Stimulated activated CD8-positive, alpha-beta memory T cell treated with anti-CD3 and anti-CD28 coated beads, Interleukin-4, amount 100 ng/mL, for 1 hour (primary cell): ENCODE measurements at places on chromosomes 13 and 19.

DNA sequence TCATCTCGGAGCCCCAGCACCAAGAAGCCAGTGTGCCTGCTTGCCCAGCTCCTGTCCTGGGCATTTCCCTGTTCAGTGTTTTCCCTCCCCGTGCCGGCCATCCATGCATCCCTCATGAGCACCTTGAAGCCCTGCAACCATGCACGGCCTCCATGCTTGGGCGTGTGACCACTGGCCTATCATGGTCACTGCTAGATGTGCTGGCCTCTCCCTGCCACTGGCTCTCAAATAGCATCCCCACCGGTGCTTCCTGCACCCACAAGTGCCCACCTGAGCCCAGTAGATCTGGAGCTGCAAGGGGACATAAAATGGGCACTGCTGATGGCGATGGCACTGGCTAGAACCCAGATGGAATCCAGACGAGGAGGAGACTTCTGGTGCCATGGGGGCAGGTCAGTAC, 126.0 kb downstream of the TUBA3C start:
- no peak for DNase-seq

DNA sequence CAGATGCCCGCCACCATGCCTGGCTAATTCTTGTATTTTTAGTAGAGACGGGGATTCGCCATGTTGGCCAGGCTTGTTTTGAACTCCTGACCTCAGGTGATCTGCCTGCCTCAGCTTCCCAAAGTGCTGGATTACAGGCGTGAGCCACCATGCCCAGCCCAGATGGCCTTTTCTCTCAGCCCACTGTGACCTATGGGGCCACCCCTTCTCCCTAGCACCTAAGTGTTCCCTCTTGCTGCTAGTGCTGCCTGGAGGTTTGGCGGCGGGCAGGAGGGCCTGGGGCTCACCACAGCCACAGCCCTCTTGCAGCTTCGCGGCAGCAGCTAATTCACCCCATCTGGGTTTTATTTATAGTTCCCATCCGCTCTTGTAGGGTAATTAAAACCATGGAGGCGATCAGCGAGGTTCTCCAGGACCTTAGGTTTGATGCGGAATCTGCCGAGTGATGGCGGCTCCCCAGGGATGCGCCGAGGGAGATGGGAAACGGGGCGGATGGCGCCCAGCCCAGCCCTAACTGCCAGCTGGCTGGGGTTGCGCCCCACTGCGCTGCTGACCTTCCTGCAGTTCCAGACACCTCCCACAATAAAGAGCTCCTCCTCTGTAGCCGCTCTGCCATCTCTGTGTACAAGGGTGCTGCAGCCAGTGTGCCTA, 3.3 kb downstream of the REX1BD start:
- no peak for DNase-seq

DNA sequence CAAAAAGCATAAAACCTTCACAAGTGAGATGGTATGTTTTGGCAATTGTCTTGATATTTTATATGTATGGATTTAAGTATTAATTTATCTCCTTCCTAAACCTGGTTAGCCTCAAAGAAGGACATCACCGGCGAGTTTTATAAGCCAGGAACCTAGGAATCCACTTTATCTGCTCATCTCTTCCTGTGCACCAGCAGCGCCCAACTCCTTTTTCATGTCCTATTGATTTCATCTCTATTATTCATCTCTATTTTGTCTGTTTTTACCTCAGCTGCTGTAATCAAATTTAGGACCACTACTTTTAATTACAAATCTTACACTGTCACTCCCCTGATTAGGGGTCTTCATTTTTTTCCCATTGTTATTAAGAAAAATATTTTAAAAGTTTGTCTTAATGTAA, 286.4 kb downstream of the DACH1 start:
- no peak for DNase-seq

GRCh38 chr19:42421101-42421500, 6.1 kb downstream of the LIPE start:
- DNase-seq = no peak

DNA sequence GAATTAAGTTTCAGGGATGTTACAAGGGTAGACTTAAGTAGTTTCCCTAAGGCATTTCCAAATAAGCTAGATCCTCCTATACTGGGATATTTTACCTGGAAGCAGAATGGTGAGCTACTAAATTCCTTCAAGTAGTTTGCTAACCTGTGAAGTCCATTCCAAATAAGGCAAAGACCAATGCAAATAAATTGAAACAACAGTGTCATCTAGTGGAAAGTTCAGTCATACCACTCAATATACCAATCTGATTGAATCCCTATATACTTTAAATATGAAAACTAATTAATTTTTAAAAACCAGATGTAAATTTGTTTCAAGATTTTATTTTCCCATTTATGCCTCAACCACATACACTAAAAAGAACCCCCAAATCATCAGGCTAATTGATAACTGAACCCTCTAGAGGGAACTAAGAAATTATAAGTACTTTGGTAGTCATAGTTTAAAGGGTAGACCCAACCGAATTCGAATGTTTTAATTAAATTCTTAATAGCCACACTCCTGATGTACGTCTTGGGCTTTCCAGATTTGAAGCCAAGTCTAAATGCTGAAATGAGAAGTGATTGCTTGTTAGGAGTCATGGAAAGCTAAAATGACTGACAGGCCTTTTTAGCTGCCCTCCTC, 223.7 kb downstream of the TBC1D4 start:
- DNase-seq = no peak

GRCh38 chr19:12657966-12658365, 8.6 kb downstream of the MAN2B1 start:
- no peak for DNase-seq

- DNase-seq = peak; percentile 0
Observed at GRCh38 chr19:53394522-53394973, 401 bp upstream of the ZNF765 start.

DNA sequence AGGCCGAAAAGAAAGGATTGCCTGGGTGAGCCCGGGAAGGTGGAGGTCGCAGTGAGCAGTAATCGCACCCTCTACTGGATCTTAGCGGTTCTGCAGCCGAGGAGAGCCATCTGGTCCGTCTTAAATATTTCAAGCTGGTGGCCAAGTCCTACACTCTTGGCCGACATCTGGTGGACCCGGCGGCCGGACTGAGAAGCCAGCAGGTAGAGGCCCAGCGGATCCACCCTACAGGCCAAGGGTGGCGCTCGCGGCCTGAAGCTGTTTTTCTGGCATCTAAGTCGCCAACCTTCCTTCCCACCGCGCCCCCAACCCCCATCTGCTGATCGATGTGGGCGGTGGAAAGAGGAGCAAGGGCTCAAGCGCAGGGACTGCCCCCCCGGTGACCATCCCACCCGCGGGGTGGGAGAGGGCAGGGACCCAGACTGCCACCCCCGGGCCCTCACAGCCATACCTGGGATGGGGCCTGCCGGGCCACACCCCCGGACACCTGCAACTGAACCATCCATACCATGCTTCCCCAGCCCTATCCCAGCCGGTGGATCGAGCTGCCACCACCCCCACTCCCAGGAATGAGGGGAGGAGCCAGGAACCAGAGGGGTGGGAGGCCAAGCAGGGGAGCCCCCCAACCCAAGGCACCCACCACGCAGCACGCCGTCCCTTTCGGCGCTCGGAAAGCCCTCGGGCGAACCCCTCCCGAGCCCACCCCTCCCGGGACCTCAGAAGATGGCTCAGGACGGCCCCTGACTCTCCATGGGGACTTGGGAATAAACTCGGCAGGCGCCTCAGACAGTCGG, 46.3 kb upstream of the ZNF730 start:
- DNase-seq = no peak
